ENCODE measurements at places on chromosomes 12 and 14.

- DNase-seq: no peak
These were observed 193.7 kb downstream of the KIF26A start for GRCh38 chr14:104331871-104332605.

DNA sequence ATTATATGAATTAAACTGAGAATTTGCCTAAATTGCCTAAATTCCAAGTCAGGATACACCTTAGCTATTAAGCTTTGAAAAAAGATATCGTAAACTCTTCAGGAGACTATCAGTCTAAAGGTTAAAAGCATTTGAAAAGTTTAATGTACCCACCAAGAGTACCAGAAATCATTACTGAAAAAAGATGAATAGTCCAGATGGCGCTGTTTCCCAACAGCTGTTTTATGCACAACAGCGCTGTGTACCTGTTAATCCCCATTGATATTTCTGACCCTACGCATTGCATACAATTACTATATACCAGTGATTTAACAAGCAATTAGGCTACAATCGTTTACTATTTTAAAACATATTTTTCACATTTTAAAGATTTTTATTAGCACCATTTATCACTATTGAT is 185.0 kb downstream of the PLCZ1 start:
- DNase-seq: peak; percentile 39

DNA sequence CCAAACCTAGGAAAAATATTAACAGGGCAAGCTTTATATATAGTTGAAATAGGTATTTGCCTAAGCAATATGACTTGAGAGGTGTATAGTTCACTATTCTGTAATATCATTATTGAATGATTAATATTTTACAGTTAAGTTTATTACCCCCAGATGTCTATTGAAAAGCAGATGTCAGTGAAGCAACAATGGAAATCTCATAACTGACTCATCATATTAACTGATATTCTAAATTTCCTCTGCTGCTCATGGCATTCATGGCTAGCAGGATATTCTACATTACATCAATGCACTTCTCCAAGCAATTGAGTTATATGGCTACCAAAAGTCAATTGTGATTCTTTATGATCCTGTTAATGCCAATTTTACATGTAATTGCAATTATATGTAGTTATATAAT is 9.7 kb upstream of the MAGOHB start:
- DNase-seq: no peak

GRCh38 chr12:14975457-14975856 is 2.6 kb downstream of the PDE6H start:
- DNase-seq: no peak

DNA sequence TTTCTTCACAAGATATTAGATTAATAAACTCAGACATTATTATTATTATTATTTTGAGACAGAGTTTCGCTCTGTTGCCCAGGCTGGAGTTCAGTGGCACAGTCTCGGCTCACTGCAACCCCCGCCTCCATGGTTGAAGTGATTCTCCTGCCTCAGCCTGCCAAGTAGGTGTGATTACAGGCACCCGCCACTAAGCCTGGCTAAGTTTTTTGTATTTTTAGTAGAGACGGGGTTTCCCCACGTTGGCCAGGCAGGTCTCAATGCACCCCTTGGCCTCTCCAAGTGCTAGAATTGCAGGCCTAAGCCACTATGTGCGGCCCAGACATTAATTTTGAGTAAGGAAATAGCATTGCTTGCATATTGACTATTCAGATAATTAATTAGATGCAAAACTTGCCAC is 554.9 kb upstream of the LRFN5 start:
- DNase-seq: no peak

DNA sequence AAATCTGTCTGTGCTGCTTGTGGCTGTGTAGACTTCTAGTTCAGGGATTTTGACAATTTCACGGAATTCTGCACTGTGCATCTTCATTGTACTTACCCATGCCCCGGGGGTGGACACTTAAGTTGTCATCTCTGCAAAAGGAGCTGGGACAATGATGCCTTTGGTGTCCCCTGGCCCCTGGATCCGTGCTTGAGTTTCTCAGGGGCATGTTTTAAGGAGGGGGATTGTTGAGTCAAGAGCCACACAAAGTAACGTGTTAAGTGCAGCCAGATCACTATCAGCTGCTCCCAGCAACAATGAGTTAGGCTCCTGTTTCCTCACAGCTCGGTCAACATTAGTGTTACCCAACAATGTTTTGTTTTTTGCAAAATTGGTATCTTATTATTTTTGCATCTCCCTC is 305.0 kb upstream of the DIO3 start:
- no peak for DNase-seq

- no peak for DNase-seq
These were observed 139.5 kb downstream of the SLC38A6 start for GRCh38 chr14:61120576-61120975.

- DNase-seq: no peak
These were observed 581 bp downstream of the CD69 start for GRCh38 chr12:9760120-9760519.

GRCh38 chr14:64688031-64688430 is 16.2 kb upstream of the PLEKHG3 start:
- DNase-seq: no peak

DNA sequence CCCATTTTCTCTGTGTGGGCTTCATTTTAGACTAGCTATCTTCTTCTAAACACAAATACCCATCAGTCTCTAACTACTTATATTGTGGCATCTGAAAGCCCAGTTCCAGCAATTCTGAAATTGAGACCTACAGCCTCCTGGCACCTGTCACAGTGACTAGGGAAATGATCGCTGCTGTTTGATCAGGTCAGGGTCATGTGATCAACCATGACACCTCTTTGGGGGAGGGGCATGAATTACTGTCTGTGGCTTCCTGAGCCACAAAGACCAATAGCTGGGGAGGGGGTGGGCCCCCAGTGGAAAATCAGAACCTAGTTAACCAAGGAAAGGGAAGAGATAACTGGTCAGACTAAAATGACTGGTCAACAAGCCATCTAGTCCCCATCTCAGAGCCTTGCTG is 14.1 kb downstream of the WSCD2 start:
- no peak for DNase-seq

DNA sequence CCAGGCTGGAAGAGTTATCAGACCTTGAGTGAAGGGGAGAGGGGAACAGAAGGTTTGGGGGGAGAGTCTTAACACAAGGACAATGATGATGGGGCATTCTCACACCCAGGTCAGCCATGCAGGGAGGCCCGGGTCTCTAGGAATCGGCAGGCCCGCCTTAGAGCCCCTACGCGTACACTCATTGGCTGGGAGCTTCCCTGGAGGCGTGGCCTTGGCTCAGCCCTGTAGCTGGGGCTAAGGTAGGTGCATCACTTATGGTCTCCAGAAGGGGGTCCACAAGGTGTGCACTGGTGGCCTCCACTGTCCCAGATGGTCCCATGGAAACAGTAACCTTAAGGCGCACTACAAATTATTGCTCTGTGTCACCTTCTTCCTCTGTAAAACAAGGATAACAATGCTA is 660.1 kb downstream of the MED13L start:
- no peak for DNase-seq

DNA sequence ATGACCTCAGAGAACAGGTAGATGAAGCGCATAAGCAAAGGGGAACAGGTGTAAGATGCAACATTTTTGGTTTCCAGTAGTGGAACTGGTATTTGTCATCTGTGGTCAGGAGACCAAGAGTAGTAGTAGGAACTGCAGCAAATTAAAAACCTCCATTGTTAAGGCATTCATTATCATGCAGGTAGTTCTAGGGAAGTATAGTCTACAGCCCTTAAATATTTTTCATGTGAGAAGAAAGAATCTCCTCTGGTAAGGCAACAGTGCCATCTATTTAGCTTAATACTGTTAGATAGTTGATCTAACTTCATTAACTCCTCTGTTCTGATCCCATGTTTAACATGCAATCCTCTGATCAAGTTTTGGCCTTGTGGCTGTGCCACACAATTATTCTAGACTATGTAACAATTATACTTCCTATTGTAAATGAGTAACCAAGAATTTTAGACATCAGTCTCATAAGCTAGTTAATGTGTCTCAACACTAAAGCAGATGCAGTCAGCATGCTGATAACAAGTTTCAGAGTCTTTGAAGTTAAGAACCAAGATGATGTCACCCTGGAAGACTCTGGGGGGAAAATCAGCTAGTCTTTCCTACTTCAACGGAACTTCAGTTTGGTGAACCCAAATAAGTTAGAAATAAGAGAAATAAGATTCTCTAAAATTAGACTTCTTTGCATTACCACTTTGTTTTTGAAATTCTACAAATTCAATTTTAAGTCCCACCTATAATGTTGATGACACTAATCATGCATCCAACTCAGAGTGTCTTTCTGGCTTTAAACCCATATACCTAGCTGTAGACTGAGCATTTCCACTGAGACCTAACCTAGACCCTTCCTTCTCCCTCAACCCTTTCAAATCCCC is 70.9 kb downstream of the STXBP6 start:
- no peak for DNase-seq

- no peak for DNase-seq
These were observed 24.0 kb downstream of the CCDC85C start for GRCh38 chr14:99579903-99580571.

GRCh38 chr14:24381363-24382063 is 13.5 kb downstream of the NFATC4 start:
- DNase-seq: peak; percentile 97

DNA sequence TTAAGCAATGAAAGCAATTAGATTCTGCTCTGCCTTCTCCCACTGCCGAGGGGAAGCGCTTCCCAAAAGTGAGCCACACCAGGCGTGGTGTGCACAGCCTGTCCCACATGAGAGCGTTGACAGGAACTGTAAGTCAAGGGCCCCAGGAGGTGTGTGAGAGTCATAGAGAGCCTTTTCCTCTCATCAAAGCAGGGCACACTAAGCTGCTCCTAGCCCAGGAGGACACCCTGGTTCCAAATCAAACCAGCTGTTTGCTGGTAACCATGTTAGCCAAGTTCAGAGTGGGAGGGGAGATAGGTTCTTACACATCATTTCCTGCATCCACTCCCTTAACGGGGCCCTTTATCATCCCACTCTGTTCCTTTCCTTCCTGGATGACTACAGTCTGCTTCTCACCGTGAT is 98.3 kb downstream of the SPTSSA start:
- DNase-seq: no peak

DNA sequence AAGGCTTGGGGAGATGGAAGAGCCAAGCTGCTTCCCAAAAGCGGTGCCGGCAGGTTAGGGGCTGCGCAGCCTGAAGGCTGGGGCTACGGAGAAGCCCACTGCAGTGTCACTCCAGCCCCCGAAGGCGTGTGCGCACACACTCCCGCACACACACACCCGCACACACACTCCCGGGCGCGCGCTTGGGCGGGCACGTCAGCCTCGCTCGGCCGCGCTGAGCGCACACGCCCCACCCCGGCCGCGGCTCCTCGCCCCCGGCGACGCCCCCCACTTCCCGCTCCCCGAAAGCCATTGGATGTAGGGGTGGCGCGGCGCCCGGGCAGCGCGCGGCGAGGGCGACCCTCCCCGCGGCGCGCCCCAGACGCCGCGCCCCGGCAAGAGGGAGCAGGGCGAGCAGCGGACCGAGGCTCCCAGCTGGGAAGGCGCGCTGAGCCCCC is at the start of gene KCNK10:
Gene KCNK10, minus strand, starts transcription at position 184 of the 437 bp plus-strand sequence. CDS start 471 bp downstream, outside the sequence.
- peak; percentile 62 for DNase-seq

GRCh38 chr12:104187446-104188155 is 28.0 kb upstream of the TXNRD1 start:
- DNase-seq: no peak

GRCh38 chr12:108561852-108562347 is 496 bp upstream of the ISCU start:
- no peak for DNase-seq

GRCh38 chr12:3049611-3050249 is 27.4 kb upstream of the TSPAN9 start:
- no peak for DNase-seq

DNA sequence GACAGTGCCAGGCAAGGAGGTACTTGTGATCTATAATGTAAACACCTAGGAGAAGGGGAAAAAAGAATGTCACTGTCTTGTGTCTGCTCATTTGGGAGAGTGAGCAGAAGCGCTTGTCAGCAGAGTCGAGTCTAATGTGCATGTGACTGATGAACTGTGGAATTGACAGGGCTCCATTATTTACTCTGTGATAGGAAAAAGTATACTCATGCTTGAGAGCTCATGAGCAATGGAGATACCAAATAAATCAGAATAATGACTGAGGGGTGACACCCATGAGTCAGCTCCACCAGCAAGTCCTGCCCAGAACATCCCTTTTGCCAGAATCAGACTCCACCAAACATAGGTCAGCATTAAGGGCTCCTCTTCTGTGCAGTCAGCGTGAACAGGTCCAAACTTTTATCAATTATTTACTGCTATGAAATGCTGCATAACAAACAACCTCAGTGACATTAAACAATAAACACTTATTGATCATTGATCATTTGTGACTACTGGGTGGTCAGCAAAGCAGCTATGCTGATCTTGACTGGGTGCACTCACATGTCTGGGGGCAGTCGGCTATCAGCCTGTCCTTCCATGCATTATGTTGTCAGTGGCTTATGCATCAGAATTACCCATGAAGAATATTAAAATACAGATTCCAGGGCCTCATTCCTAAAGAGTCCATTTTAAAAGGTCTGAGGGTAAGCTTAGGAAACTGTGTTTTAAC is 29.2 kb upstream of the WSCD2 start:
- no peak for DNase-seq

GRCh38 chr12:52513736-52514135 is 6.5 kb downstream of the KRT5 start:
- no peak for DNase-seq

- peak; percentile 37 for DNase-seq
These were observed 2.3 kb downstream of the TMEM63C start for GRCh38 chr14:77183896-77184295.

- DNase-seq: no peak
These were observed 8.2 kb downstream of the SOCS2 start for GRCh38 chr12:93580682-93581081.

GRCh38 chr14:21093769-21094681 is 4.4 kb downstream of the ZNF219 start:
- DNase-seq: peak; percentile 83

- DNase-seq: peak; percentile 28
These were observed 381.1 kb downstream of the SEC23A start for GRCh38 chr14:38721822-38722431.

GRCh38 chr12:50110127-50110761 is 1.8 kb upstream of the COX14 start:
- DNase-seq: no peak
